ENCODE measurements at places on chromosomes 11 and 22.
A peak's percentile ranks its signal among the peaks of the same experiment; 100 is the strongest.

DNA sequence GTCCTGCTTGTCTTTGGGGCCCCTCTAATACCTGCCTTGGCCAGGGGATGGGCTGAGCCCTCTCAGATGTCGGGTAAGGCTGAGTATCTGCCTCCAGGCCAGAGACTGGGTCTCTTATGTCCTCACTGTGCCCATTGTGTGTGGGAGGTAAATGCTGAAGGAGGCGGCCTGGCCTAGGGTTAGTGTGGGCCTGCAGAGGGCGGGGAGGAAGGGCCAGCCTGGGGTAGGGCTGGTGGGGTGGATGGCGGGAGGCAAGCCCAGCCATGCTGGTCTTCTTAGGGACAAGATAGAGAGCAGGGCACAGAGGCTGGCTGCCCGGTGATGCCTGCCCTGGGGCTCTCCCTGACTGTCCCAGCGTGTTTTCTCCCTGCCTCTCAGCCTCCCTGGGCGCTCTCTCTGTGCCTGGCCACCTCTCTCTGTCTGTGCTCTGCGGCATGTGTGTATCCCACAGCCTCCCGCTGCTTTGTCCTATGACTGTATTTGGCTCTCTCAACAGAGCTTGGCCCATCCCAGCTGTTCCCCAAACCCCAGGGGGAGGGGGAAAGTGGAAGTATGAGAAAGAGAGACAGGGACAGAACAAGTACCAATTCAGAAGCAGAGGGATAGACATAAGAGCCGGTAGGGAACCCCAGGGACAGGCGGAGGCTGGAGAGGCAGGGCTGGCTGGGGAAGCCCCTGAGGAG lies 57.0 kb downstream of the PDE2A start:
- H3K27me3 ChIP-seq, result peaks cover 25% of the 10 kb centered on the region
- no peak overlapping the region for H3K4me3 ChIP-seq
- H3K27ac ChIP-seq, result no peak overlapping the region
- peaks cover 48% of the 10 kb centered on the region for H3K4me1 ChIP-seq

DNA sequence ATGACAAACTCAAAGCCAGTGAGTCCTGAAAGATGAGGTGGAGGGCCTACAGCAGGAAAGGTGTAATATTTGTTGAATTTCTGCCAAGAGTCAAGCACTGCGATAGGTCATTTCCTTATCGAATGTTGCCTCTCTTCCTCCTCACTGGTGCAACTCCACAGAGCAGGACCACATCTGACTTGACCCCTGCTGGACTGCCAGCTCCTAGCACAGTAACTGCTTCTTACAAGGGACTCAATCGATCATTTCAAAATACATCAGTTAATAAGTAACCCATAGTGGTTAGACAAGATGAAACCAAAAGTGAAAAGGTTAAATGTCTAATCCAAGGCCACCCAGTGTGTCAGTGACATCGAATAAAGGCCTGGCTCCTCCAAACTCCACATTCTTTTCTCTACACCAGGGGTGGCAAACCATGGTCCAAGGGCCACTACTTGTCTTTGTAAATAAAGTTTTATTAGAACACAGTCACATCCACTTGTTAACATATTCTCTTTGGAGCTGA lies 98.5 kb upstream of the CSNK2A3 start:
- H3K27ac ChIP-seq, result no peak overlapping the region
- H3K36me3 ChIP-seq, result no peaks in the 10 kb centered on the region
- DNase-seq, result no peak

- peaks cover 2% of the 10 kb centered on the region for H3K27me3 ChIP-seq
- no peaks in the 10 kb centered on the region for H3K36me3 ChIP-seq
- no peak overlapping the region for H3K27ac ChIP-seq
- H3K4me3 ChIP-seq, result no peak overlapping the region
- H3K4me1 ChIP-seq, result peaks cover 17% of the 10 kb centered on the region
These were observed 36.7 kb upstream of the SESN3 start for GRCh38 chr11:95267601-95268213.

GRCh38 chr22:23069502-23070357 lies 589 bp upstream of the GNAZ start:
- no peaks in the 10 kb centered on the region for H3K36me3 ChIP-seq
- peaks cover 8% of the 10 kb centered on the region for H3K4me1 ChIP-seq
- DNase-seq, result peak; percentile 85
- peaks cover 41% of the 10 kb centered on the region for H3K27me3 ChIP-seq
- H3K27ac ChIP-seq, result no peak overlapping the region
- peak overlapping the region; percentile 69 for H3K4me3 ChIP-seq

DNA sequence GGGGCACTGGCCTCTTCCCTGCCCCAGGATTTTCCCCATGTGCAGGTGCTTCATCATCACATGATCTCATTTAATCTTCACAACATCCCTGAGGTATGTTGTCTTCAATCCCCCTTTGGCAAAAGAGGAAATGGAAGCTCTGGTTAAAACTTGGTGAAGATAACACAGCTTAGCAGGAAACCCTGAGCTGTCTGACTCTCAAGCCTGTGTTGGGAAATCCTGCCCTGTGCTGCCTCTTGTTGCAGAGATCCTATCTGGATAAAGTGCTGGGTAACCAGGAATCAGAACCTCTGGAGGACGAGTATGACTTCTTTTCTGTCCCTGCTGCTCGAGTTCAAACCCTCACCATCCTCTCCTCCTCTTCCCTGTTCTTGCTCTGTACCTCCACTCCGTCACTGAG lies 13.1 kb upstream of the E2F8 start:
- H3K4me1 ChIP-seq, result no peaks in the 10 kb centered on the region
- H3K4me3 ChIP-seq, result no peak overlapping the region
- H3K27me3 ChIP-seq, result peaks cover 35% of the 10 kb centered on the region
- H3K27ac ChIP-seq, result no peak overlapping the region
- no peak for DNase-seq

DNA sequence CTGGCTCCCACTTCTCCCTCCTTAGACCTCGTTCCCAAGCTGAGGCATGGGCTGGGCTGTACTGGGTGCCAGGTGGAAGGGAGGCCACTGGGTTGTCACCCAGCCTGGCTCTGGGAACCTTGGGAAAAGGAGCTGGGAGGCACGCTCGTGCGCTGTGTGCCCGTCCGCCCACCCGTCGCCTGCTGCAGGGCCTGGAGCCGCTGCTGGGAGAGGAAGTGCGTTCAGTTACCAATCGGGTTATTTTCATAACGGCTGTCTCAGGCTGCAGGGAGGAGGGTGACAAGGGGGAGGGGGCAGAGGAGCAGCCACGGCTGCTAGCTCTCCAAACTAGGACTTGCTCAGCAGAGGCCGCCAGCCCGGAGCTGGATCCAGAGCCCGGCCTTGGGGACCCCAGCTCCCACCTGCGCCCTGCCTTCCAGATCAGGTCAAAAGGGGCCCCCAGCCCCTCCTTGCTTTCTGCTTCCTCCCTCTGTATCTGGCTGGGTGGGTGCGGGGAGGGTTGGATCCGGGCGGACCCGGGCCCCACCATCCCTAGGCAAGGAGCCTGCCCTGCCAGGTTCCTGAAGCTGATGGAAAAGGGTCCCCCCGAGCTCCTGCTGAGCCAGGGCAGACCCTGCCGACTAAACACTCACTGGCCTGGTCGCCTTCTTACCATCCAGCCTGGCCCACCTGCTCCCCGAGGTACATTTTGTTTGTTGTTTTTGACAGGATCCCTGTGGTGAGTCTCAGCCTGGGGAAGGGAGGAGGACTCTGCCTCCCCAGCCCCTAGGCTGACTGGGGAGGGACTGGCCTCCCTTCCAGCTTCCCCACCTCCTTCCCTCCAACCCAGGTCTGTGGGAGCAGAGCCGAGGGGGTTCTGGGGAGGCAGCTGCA lies 14.3 kb downstream of the DGKZ start:
- H3K4me3 ChIP-seq, result peak overlapping the region; percentile 72
- peak; percentile 75 for DNase-seq
- peak overlapping the region; percentile 83 for H3K27ac ChIP-seq
- no peaks in the 10 kb centered on the region for H3K27me3 ChIP-seq

- H3K27ac ChIP-seq, result peak overlapping the region; percentile 79
- peaks cover 36% of the 10 kb centered on the region for H3K27me3 ChIP-seq
- peak overlapping the region; percentile 63 for H3K4me3 ChIP-seq
These were observed 6.9 kb downstream of the CDC42EP1 start for GRCh38 chr22:37566903-37567798.

- H3K4me3 ChIP-seq, result peak overlapping the region; percentile 26
- H3K27me3 ChIP-seq, result no peaks in the 10 kb centered on the region
- peaks cover 30% of the 10 kb centered on the region for H3K36me3 ChIP-seq
- H3K27ac ChIP-seq, result peak overlapping the region; percentile 77
- peaks cover 56% of the 10 kb centered on the region for H3K4me1 ChIP-seq
- DNase-seq, result peak; percentile 19
These were observed 4.7 kb downstream of the BET1L start for GRCh38 chr11:202490-202889.

DNA sequence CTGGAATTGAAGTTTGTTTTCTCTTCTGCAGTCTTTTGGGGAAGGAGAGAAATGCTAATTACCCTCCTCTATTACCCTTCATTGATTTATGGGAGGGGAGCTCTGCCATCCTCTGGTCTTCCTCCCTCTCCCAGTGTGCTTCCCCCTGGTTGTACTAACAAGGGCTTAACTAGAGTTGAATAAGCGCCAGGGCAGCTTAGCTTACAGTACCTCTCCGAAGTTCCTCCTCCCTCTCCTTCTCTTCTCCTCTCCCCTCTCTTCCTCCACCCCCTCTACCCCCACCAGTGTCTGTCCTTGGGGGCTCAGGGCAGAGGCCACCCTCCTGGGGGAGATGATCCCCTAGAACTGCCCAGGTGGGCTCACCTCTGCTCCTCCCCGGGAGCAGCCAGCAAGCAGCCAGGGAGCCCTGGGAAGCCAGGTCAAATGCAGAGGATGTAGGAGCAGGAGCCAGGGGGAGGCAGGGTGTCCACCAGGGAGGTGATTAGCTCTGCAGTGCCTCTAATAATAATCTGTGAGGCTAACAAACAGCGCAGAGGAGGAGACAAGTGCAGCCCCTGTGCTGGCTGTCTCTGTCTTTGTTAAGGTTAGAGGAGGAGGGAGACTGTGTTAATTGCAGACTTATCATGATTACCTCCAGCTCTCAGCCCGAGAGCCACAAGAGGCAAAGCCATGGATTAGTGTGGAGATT lies 191.6 kb upstream of the CADM1 start:
- H3K36me3 ChIP-seq, result no peaks in the 10 kb centered on the region
- H3K4me3 ChIP-seq, result no peak overlapping the region
- no peaks in the 10 kb centered on the region for H3K4me1 ChIP-seq
- no peaks in the 10 kb centered on the region for H3K27me3 ChIP-seq

GRCh38 chr11:57405271-57405860 lies 14.9 kb upstream of the PRG2 start:
- no peak overlapping the region for H3K4me3 ChIP-seq
- H3K27me3 ChIP-seq, result no peaks in the 10 kb centered on the region
- H3K36me3 ChIP-seq, result peaks cover 51% of the 10 kb centered on the region
- H3K4me1 ChIP-seq, result peaks cover 29% of the 10 kb centered on the region
- DNase-seq, result no peak
- H3K27ac ChIP-seq, result peak overlapping the region; percentile 31

GRCh38 chr11:10478574-10479550 lies 23.8 kb downstream of the AMPD3 start:
- no peak overlapping the region for H3K27ac ChIP-seq
- H3K4me3 ChIP-seq, result no peak overlapping the region
- peaks cover 28% of the 10 kb centered on the region for H3K36me3 ChIP-seq
- peaks cover 4% of the 10 kb centered on the region for H3K4me1 ChIP-seq
- DNase-seq, result no peak
- H3K27me3 ChIP-seq, result no peaks in the 10 kb centered on the region
